B cell (primary cell): ENCODE measurements at places on chromosomes 1 and 21. TPM values are rescaled to one million over a fixed set of nuclear protein-coding genes. Genes with fewer than 3 reads are reported as not detected.

CLDN19 gene
- total RNA-seq = not detected in 2 replicates

- no peak overlapping the region for H3K4me3 ChIP-seq
- no peaks in the 10 kb centered on the region for H3K36me3 ChIP-seq
- no peaks in the 10 kb centered on the region for H3K4me1 ChIP-seq
- H3K27me3 ChIP-seq = peaks cover 11% of the 10 kb centered on the region
- no peak overlapping the region for H3K27ac ChIP-seq
Measured at GRCh38 chr1:67850611-67851075, 17.4 kb upstream of the GNG12 start.

PDZK1IP1 gene
- not detected in 2 replicates for total RNA-seq

DNA sequence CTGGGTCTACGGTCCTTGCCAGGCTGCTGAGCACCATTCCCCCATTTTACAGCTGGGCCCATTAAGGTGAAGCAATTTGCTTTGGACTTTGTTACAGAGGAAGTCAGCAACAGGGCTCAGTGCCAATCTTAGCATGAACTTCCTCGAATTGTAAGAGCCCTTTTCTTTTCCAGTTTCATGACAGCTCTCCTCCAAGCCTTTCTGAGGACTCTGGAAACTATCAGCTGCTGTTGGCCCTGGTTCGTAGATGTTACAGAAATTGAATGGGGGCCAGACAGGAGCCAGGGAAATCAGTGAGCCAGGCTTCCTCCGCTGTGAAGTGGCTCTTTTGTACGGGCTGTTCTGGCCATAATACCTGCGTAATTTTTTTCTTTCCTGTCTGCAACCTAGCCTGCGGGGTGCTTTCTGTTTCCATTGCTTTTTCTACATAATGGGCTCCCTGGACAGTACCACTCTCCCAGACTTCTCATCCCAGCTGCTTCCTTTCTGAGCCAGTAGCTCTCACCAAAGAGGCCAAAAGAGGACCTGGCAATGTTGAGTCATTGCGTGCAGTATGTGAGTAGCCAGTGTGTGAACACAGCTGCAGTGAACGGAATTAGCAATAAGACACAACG is 386.3 kb downstream of the DISC1 start:
- no peaks in the 10 kb centered on the region for H3K4me1 ChIP-seq
- H3K36me3 ChIP-seq = no peaks in the 10 kb centered on the region
- no peak overlapping the region for H3K27ac ChIP-seq
- H3K27me3 ChIP-seq = no peaks in the 10 kb centered on the region
- DNase-seq = no peak
- H3K4me3 ChIP-seq = no peak overlapping the region

DNA sequence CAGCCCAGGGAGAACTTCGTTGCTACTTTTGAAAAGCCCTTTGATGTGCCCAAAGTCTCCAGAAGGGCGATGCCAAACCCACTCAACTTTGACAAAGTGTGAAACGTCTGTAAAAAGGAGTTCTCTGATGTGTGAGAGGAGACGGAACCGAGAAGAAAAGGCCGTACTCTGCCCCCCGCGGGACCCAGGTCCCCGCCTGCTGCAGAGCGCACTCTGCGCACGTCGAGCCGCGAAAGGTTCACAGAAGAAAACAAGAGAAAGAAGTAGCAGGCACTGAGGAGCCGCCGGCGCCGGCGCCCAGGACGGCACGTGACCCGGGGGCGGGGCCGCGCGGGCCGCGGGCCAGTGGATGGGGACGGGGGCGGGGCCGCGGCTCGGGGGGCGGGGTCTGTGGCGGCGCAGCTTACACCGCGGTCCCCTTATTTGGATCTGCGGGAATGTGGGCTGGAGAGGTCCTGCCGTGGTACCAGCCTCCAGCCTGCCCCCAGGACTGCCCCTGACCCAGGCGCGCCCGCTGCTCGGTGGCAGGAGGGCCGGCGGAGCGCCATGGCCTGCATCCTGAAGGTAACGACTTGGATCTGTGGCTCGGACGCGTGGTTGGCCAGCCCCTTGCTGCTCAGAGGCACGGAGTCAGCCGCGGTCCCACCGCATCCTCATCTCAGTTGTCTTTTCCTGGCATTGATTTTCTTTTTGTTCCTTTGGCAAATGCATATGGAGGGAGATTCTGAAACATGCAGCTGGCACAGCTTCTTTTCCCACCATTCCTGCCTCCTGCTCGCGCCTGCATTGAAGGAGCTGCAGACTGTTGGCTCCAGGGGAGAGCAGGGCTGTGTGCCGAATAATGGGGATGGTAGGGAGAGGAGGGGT is at the start of gene ST6GALNAC3:
Gene ST6GALNAC3, plus strand, starts transcription at position 426 of the 867 bp plus-strand sequence.
- peak; percentile 87 for DNase-seq
- no peaks in the 10 kb centered on the region for H3K27me3 ChIP-seq
- no peaks in the 10 kb centered on the region for H3K36me3 ChIP-seq
- peaks cover 21% of the 10 kb centered on the region for H3K4me1 ChIP-seq
- peak within 1 kb of the TSS; percentile 86 for H3K4me3 ChIP-seq
- H3K27ac ChIP-seq = peak within 1 kb of the TSS; percentile 75

GRCh38 chr1:198125995-198126735 is 30.6 kb upstream of the NEK7 start:
- DNase-seq = no peak
- no peaks in the 10 kb centered on the region for H3K36me3 ChIP-seq
- no peaks in the 10 kb centered on the region for H3K4me1 ChIP-seq
- no peak overlapping the region for H3K4me3 ChIP-seq

GRCh38 chr21:17538576-17538975 is 25.7 kb downstream of the CXADR start:
- no peaks in the 10 kb centered on the region for H3K27me3 ChIP-seq
- H3K27ac ChIP-seq = no peak overlapping the region
- no peaks in the 10 kb centered on the region for H3K4me1 ChIP-seq
- no peak for DNase-seq

GRCh38 chr1:12661606-12662219 is 17.8 kb downstream of the AADACL4 start:
- peaks cover 4% of the 10 kb centered on the region for H3K27me3 ChIP-seq
- H3K4me1 ChIP-seq = peaks cover 5% of the 10 kb centered on the region
- no peak overlapping the region for H3K27ac ChIP-seq
- no peaks in the 10 kb centered on the region for H3K36me3 ChIP-seq

DNA sequence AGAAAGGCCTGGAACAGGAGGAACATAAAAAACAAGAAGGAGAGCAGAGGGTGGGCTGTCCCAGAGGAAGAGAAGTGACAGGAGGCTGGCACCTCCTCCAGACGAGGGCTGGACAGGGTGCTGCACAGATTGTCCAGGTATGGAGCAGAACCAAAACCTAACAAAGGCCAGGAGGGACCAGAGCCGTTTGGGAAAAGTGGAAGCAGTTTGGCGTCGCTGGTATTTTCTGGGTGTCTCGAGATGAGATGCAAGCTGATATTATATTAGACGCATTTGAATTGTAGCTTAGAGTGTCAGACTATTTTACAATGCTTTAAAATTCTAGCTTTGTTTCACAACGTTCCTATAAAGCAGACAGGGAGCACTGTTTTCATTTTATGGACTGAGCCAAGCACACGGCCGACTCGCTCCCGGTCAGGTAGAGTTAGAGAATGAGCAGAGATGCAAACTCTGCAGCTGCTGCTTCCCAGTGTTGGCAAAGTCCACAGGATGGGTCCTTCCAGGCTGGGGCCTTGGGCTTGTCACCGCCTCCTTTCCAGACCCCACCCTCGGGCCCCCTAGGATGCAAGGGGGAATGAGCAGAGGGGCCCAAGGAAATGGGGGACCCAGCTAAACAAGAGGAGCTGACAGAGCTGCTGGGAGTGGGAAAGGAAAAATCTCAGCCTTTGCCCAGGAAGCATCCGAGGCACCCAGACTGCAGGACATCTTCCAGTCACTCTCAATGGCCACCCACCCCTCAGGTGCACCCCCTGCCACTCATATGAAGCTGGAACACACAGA is 60.8 kb upstream of the TMPRSS2 start:
- H3K27me3 ChIP-seq = no peaks in the 10 kb centered on the region
- H3K27ac ChIP-seq = no peak overlapping the region
- no peaks in the 10 kb centered on the region for H3K4me1 ChIP-seq
- H3K4me3 ChIP-seq = no peak overlapping the region

DNA sequence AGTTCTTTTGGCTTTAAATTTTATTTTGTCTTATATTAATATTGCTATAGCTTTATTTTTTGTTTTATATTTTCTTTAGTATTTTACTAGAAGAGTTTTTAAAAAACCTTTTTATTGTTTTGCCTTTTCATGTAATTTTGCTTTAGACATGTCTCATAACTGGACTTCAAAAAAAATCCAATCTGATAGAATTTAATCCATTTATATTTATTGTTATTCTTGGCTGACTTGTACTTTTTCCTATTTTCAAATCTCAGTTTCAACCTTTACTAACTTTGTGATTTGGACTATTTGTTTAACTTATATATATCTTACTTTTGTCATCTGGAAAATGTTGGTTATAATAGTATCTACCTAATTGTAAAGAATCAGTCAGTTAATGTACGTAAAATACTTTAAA is 61.2 kb downstream of the NTNG1 start:
- no peak for DNase-seq
- H3K27me3 ChIP-seq = no peaks in the 10 kb centered on the region
- H3K27ac ChIP-seq = no peak overlapping the region
- H3K4me1 ChIP-seq = no peaks in the 10 kb centered on the region

GRCh38 chr1:172581779-172582178 is 48.8 kb downstream of the SUCO start:
- H3K4me1 ChIP-seq = no peaks in the 10 kb centered on the region
- DNase-seq = no peak
- no peaks in the 10 kb centered on the region for H3K27me3 ChIP-seq
- no peak overlapping the region for H3K4me3 ChIP-seq
- peaks cover 8% of the 10 kb centered on the region for H3K36me3 ChIP-seq

DNAI4 gene
- total RNA-seq = 2.7 and 4.3 TPM in 2 replicates

- no peak overlapping the region for H3K4me3 ChIP-seq
- H3K4me1 ChIP-seq = no peaks in the 10 kb centered on the region
- H3K27me3 ChIP-seq = peaks cover under 1% of the 10 kb centered on the region
- no peaks in the 10 kb centered on the region for H3K36me3 ChIP-seq
- DNase-seq = no peak
Measured at GRCh38 chr21:36437745-36438128, 42.2 kb downstream of the CLDN14 start.

- no peak for DNase-seq
- no peaks in the 10 kb centered on the region for H3K4me1 ChIP-seq
- no peaks in the 10 kb centered on the region for H3K27me3 ChIP-seq
- H3K4me3 ChIP-seq = no peak overlapping the region
Measured at GRCh38 chr1:226919587-226919986, 20.5 kb upstream of the COQ8A start.

DNA sequence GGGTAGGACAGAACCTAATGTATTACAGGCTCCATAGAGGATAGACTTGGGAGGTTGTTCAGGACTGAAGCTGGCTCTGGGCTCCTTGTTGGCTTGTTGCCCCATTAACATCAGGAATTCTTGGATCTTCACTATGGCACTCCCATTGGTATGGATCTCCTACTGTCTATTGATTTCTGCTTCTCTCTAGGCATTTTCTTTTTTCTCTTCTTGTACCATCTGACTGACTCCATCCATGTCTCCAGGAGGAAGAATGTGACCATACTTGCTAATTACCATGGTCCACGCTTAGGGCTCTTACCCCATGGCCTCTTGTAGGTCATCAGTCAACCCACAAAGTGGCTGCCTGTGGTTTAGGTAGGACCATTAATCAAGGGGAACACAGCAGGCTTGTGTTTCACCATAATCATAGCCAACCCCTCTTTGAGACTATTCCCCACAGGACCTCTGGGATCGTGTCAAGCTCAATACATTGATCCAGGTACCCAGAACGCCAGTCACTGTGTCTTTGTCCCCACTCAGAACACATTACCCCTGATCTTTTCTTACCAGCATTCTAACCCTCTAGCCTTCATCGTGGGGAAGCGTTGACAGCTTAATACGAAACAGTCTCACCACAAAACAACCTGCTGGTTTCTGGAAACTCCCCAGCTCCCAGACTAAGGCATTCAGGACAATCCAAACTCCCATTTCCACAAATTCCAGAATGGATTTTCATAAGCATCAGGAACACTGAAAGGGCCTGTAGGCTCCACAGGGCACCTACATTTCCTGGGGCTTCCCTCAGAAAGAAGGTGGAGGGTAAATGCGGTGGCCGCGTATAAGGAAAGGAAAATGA is 97.1 kb downstream of the ETS2 start:
- H3K27ac ChIP-seq = no peak overlapping the region
- H3K4me3 ChIP-seq = no peak overlapping the region
- no peaks in the 10 kb centered on the region for H3K27me3 ChIP-seq
- H3K4me1 ChIP-seq = no peaks in the 10 kb centered on the region
- H3K36me3 ChIP-seq = no peaks in the 10 kb centered on the region
- DNase-seq = no peak

GRCh38 chr1:4971666-4972065 is 317.3 kb downstream of the AJAP1 start:
- H3K36me3 ChIP-seq = no peaks in the 10 kb centered on the region
- H3K27ac ChIP-seq = no peak overlapping the region
- DNase-seq = no peak
- H3K27me3 ChIP-seq = no peaks in the 10 kb centered on the region

SIM2 gene
- not detected in 2 replicates for total RNA-seq

DNA sequence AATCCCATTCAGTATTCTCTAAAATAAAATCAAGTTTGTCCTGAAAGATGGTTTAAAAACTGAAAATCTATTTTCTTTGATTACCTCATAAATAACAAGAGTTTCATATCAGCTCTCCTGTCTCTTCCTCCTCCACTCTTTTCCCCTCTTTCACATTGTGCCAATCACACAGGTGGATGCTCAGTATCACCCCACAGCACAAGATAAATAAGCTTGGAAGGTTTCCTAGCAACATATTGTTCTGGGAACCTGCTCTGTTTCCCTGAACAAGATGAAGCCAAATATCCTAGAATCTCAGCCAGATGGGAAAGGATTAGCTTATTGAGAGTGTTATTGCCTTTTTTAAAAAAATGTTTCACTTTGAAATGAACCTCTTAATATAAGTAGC is 45.7 kb upstream of the CACYBP start:
- no peak overlapping the region for H3K4me3 ChIP-seq
- no peaks in the 10 kb centered on the region for H3K27me3 ChIP-seq
- DNase-seq = no peak
- peaks cover 2% of the 10 kb centered on the region for H3K36me3 ChIP-seq
- H3K4me1 ChIP-seq = peaks cover 27% of the 10 kb centered on the region

OR10J1 gene
- not detected in 2 replicates for total RNA-seq

- DNase-seq = peak; percentile 68
- peaks cover 40% of the 10 kb centered on the region for H3K4me1 ChIP-seq
- H3K27ac ChIP-seq = no peak overlapping the region
- no peaks in the 10 kb centered on the region for H3K36me3 ChIP-seq
- peaks cover 20% of the 10 kb centered on the region for H3K27me3 ChIP-seq
- peak overlapping the region; percentile 53 for H3K4me3 ChIP-seq
Measured at GRCh38 chr1:36320291-36320761, 3.1 kb downstream of the EVA1B start.

GRCh38 chr1:243493156-243494129 is 237.6 kb downstream of the SDCCAG8 start:
- DNase-seq = no peak
- no peak overlapping the region for H3K4me3 ChIP-seq
- no peaks in the 10 kb centered on the region for H3K27me3 ChIP-seq
- no peaks in the 10 kb centered on the region for H3K36me3 ChIP-seq
